A549 treated with AZD2906 at 1 μM for 4 hours (cell line): ENCODE measurements at places on chromosomes 2 and 18. TPM values are rescaled to one million over a fixed set of nuclear protein-coding genes. Genes with fewer than 3 reads are reported as not detected.

Gene LTBP1
- 23.6 to 42.1 TPM (median 32.0 TPM) in 5 replicates for total RNA-seq

Gene TMEM247
- total RNA-seq, result not detected in 5 replicates

Gene ESPNL
- 0.07 to 0.22 TPM (median 0.14 TPM) in 5 replicates for total RNA-seq

Gene UGT1A5
- 0.03 to 0.09 TPM (median 0.05 TPM) in 3 of 5 replicates, not detected in the others for total RNA-seq

Gene RBM43
- total RNA-seq, result 1.9 to 3.3 TPM (median 3.1 TPM) in 5 replicates

Gene GULP1
- 23.9 to 38.8 TPM (median 25.8 TPM) in 5 replicates for total RNA-seq

Gene ARHGEF4
- 10.2 to 11.8 TPM (median 11.0 TPM) in 5 replicates for total RNA-seq

Gene CD8B
- total RNA-seq, result not detected in 5 replicates

Gene LRRTM4
- not detected in 5 replicates for total RNA-seq

Gene SS18
- 44.5 to 54.0 TPM (median 51.4 TPM) in 5 replicates for total RNA-seq

Gene SLC40A1
- 1.7 to 2.2 TPM (median 1.9 TPM) in 5 replicates for total RNA-seq

Gene ACMSD
- total RNA-seq, result not detected in 5 replicates

Gene ITGB1BP1
- 166 to 178 TPM (median 173 TPM) in 5 replicates for total RNA-seq

Gene ATG9A
- 39.3 to 45.7 TPM (median 44.4 TPM) in 5 replicates for total RNA-seq

Gene AOX1
- 4.6 to 8.3 TPM (median 5.3 TPM) in 5 replicates for total RNA-seq

Gene PDK1
- total RNA-seq, result 2.9 to 4.8 TPM (median 3.6 TPM) in 5 replicates

Gene SYT4
- total RNA-seq, result not detected in 5 replicates

Gene SLC35F5
- 38.5 to 48.2 TPM (median 42.4 TPM) in 5 replicates for total RNA-seq

Gene UGT1A4
- 0.06 to 0.11 TPM (median 0.06 TPM) in 3 of 5 replicates, not detected in the others for total RNA-seq

Gene CRYGC
- not detected in 5 replicates for total RNA-seq

Gene SLC4A3
- 2.0 to 3.8 TPM (median 2.9 TPM) in 5 replicates for total RNA-seq

Gene HOXD1
- 0.08 to 0.27 TPM (median 0.26 TPM) in 5 replicates for total RNA-seq

Gene LYPD6B
- not detected in 5 replicates for total RNA-seq

Gene MARCHF4
- 21.4 to 26.2 TPM (median 24.2 TPM) in 5 replicates for total RNA-seq

Gene PCARE
- total RNA-seq, result not detected in 5 replicates

Gene RAPGEF4
- total RNA-seq, result 0.16 to 0.35 TPM (median 0.18 TPM) in 5 replicates

Gene PIEZO2
- total RNA-seq, result 0.52 to 0.96 TPM (median 0.59 TPM) in 5 replicates

Gene TNS1
- total RNA-seq, result 8.7 to 17.5 TPM (median 16.5 TPM) in 5 replicates

Gene MGAT4A
- total RNA-seq, result 1.9 to 3.0 TPM (median 2.6 TPM) in 5 replicates

Gene RAX
- 0.01 TPM in 1 of 5 replicates, not detected in the others for total RNA-seq

Gene UGT1A3
- total RNA-seq, result 0.05 to 0.09 TPM (median 0.07 TPM) in 4 of 5 replicates, not detected in the other

Gene IMPA2
- total RNA-seq, result 80.3 to 107 TPM (median 101 TPM) in 5 replicates

Gene LRATD1
- 0.09 to 0.17 TPM (median 0.14 TPM) in 5 replicates for total RNA-seq

Gene C2orf80
- not detected in 5 replicates for total RNA-seq

Gene COL3A1
- total RNA-seq, result 0.14 to 0.22 TPM (median 0.15 TPM) in 5 replicates

Gene FRZB
- total RNA-seq, result 0.04 to 0.13 TPM (median 0.11 TPM) in 5 replicates

Gene TNFRSF11A
- 4.9 to 7.1 TPM (median 6.5 TPM) in 5 replicates for total RNA-seq

Gene SEPTIN10
- 32.1 to 55.5 TPM (median 40.6 TPM) in 5 replicates for total RNA-seq

Gene NBAS
- total RNA-seq, result 14.3 to 16.8 TPM (median 15.6 TPM) in 5 replicates

Gene IL1F10
- 0.09 to 0.24 TPM in 2 of 5 replicates, not detected in the others for total RNA-seq

Gene FAM98A
- 55.0 to 139 TPM (median 67.9 TPM) in 5 replicates for total RNA-seq

Gene MYO7B
- 0.14 to 0.62 TPM (median 0.23 TPM) in 5 replicates for total RNA-seq

Gene MAPK4
- 0.13 to 0.33 TPM (median 0.18 TPM) in 5 replicates for total RNA-seq
